CD4-positive, alpha-beta T cell treated with Interleukin-4 for 1 hour (primary cell): ENCODE measurements at places on chromosomes 3 and 15.

GRCh38 chr3:140931016-140931454 lies 10.6 kb upstream of the SLC25A36 start:
- DNase-seq = no peak

- DNase-seq = no peak
These were observed 64.2 kb upstream of the CFAP161 start for GRCh38 chr15:81069909-81070308.

DNA sequence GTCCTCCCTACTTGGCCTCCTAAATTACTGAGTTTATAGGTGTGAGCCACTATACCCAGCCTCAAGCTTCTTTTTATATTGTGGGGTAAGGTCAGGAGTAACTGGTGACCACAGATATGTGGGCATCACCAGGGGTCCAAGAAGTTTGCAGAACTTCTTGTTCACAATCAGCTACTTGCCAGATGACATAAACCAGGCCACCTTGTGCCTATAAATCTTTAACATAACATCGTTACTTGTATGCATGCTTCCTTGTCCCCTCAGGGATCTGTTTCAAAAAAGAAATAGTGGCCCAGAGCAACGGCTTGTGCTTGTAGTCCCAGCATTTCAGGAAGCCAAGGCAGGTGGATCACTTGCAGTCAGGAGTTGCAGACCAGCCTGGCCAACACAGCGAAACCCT lies 115.1 kb upstream of the FAM174B start:
- no peak for DNase-seq

DNA sequence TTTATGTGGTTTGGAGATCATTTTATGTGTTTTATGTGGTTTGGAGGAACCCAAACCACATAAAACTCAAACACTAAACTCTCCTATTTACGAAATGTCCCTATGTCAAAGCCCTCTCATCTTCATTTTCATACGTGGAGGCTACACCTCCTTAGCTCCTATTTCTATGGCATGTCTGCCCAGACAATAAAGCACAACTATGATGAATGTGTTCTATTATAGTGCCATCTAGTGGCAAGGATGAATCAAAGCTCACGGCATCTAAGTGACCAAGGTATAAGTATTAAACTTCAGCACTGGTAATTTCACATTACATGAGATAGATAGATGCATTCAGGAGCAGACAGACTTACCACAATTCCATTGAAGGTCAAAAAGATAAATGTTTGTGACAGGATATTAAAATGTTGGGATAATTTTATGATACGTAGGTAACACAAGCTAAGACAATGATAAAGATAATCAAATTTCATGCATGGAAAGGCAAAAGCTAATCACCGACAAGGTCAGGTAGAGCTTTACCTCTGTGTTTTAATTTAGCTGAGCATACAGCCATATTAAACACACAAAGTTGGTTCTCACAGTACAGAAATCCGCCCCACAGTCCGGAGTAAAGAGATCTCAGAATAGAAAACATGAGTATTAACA lies 130.6 kb upstream of the FHIT start:
- peak; percentile 52 for DNase-seq
